ENCODE measurements at places on chromosomes 6 and 20. TPM values are rescaled to one million over a fixed set of nuclear protein-coding genes. Genes with fewer than 3 reads are reported as not detected.

Gene CCDC28A
- 16.1 TPM for total RNA-seq

DNA sequence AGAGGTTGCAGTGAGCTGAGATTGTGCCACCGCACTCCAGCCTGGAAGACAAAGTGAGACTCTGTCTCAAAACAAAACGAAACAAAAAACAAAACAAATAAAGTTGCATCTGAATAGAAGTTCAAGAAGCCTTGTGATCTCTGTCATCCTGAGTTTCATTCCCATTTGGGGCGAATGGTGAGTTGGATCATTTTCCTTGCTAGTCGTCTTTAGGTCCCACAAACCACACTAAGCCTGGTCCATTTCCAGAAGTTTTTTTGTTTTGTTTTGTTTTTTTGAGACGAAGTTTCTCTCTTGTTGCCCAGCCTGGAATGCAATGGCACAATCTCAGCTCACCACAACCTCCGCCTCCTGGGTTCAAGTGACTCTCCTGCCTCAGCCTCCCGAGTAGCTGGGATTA is 33.8 kb downstream of the ZNF217 start:
- DNase-seq: no peak

DNA sequence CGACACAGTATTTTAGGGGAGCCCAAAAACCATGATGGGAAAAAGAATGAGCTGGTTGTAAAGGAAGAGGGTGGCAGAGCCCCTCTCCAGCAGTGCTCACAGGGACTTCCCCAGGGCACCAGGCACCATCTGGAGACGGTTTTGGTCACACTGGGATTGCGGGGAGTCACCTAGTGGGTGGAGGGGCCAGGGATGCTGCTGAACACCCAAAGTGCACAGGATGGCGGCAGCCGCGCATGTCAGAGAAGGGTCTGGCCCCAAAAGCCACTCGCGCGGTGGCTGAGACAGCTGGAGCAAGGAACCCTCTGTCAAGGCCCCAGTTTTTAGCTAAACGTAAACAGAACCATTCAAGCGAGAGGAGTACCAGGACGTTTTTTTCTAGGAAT is 10.8 kb downstream of the CTSZ start:
- no peak for DNase-seq

Gene BHLHE23
- not detected for total RNA-seq

Gene SYCP2L
- not detected for total RNA-seq

DNA sequence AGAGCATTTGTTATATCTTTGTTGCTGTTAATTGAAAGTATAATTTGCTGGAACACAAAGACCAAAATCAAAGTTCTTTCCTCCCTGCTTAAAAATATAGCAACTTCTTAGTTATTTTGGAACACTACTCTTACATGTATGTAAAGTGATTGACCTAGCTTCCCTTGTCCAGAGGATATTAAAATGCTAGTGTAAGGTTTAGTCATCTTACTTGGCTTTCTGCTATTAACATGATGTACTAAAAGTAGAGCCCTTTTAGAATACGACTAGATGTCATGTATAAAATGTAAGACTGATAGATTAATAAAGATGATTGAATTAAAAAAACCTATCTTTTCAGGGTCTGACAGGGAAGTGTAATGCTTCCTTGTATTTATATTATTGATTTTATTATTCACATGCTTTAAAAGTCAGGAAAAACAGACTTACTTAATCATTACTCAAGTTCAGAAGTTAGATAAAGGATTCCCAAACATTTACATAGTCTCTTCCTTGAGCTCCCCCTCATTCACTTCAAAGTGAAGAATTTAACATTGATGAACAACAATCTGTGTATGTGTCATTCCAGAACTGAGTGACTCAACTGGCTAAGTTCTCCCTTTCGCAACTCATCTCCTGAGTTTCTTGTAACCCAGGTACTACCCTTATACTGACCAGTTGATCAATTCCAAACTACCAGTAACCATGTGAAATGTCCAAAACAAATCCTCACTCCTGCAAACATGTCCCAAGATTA is 50.9 kb downstream of the BTBD9 start:
- no peak for DNase-seq

- DNase-seq: no peak
Observed at GRCh38 chr6:55902796-55903195, 27.4 kb upstream of the BMP5 start.
